CD4-positive, alpha-beta T cell treated with Interleukin-17A for 4 hours (primary cell): ENCODE measurements at places on chromosomes 13 and 19.

DNA sequence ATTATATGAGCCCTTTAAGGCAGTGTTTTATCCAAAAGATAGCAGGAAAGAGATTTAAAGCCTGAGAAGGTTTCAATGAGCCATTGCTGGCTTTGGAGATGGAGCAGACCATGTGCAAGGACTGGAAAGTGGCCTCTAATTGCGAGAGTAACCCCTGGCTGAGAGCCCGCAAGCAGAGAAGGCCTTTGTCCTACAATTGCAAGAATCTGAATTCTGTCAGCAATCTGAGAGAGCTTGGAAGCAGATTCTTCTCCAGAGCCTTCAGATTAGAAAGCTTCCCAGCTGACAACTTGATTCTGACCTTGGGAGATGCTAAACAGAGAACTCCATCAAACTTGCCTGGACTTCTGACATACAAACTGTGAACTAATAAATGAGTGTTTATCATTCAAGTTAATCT is 528.7 kb upstream of the KLF12 start:
- DNase-seq = no peak

- DNase-seq = peak; percentile 97
Measured at GRCh38 chr19:18007917-18008673, at the start of gene ARRDC2. TSS of gene ARRDC2 (plus strand) at chr19:18008170. CDS start at chr19:18008311, 141 bp downstream.

DNA sequence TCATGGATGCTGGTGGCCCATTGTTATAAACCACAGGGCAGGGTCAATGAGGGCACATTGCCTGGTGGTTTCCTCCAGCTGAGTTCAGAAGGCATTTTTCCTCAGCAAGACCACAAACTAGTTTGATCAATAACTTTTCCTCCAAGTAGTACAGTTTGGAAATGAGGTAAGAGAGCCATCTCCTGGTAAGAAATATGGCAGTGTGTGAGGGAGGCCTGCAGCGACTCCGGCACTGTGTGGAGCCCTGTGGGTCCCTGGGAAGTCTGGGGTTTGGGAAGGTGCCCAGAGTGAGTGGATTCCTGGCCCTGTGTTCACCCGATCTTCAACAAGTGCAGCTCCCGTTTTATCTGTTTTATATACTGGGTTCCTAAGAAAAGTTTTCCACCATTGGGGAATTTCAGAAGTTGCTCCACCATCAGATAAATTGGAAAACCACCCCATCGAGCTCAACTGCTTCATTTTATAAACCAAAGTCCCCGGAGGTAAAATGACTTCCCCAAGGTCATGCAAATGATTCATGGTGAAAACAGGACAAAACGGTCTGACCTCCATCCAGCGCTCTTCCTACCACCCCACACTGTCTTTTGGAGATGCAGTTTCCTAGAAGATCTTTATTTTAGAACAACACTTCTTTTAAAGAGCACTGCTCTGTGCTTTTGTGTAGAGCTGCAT is 148.4 kb downstream of the KATNAL1 start:
- peak; percentile 42 for DNase-seq

DNA sequence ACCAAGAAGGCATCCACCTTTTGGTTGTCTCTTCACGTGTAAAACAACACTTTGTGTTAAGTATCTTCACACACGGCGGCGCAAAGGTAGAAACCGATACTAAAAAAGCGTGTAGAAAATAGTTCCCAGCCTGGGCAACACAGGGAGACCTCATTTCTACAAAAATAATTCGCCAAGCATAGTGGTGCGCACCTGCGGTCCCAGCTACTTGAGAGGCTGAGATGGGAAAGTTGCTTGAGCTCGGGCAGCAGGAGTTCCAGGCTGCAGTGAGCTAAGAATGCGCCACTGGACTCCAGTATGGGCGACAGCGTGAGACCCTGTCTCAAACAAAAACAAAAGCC is 573 bp upstream of the ERCC5 start:
- no peak for DNase-seq

GRCh38 chr19:2923510-2923909 is 21.3 kb downstream of the ZNF77 start:
- DNase-seq = no peak

- no peak for DNase-seq
Measured at GRCh38 chr19:46181388-46181779, 33.3 kb downstream of the IGFL2 start.

- DNase-seq = no peak
Measured at GRCh38 chr13:19940106-19940505, 18.4 kb upstream of the ZMYM2 start.

DNA sequence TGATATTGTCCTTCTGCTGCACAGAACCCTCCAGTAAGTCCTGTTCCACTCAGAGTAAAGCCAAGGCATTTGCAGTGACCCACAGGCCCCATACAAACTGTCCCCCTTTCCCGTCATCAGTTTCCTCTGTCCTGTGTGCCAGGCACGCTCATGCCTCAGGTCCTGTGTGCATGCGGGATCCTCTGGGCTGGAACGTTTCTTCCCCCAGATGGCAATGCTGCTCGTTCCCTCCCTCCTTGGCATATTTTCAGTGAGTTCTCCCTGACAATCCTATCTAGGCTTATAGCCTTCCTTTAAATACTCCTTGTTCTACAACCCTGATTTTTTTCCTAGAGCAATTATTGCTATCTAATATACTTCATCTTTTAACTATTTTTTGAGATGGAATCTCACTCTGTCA is 5.7 kb downstream of the OPA3 start:
- DNase-seq = no peak

DNA sequence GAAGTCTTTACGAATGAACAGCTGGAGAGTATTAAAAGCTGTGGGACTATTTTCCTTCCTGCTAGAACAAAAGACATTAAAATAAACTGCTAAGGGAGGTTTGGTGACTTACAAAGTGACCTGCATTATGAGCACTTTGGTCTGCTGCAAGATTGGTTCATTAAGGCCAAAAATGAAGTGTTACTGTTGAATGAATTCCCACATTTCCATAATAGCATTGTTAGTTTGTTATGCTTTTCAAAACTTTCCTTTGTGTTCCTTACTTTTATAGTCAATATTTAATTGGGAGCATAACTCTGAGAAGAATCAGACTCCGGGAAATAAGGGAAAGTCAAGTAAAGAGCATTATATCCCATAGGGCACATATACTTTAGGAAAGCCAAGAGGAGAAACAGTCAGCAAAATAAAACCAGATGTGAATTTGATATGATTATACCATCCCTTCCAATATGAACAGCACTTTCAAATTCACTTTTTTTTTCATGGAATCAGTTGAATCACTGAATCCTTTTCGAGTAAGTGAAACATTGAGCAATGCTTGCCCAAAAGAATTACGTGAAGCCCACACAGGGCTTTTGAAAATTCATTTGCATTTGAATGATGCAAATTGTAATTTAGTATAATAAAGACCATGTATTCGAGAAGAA is 112.6 kb downstream of the KCTD12 start:
- no peak for DNase-seq

GRCh38 chr13:24115671-24116070 is 44.8 kb upstream of the SPATA13 start:
- no peak for DNase-seq

- DNase-seq = no peak
Measured at GRCh38 chr13:45219938-45220375, 19.1 kb upstream of the KCTD4 start.
